ENCODE measurements at places on chromosomes 16 and 17. TPM values are rescaled to one million over a fixed set of nuclear protein-coding genes. Genes with fewer than 3 reads are reported as not detected.

RPS6KB1 gene
- 51.4 TPM for polyA plus RNA-seq

CCL8 gene
- 0.60 TPM for polyA plus RNA-seq

DNA sequence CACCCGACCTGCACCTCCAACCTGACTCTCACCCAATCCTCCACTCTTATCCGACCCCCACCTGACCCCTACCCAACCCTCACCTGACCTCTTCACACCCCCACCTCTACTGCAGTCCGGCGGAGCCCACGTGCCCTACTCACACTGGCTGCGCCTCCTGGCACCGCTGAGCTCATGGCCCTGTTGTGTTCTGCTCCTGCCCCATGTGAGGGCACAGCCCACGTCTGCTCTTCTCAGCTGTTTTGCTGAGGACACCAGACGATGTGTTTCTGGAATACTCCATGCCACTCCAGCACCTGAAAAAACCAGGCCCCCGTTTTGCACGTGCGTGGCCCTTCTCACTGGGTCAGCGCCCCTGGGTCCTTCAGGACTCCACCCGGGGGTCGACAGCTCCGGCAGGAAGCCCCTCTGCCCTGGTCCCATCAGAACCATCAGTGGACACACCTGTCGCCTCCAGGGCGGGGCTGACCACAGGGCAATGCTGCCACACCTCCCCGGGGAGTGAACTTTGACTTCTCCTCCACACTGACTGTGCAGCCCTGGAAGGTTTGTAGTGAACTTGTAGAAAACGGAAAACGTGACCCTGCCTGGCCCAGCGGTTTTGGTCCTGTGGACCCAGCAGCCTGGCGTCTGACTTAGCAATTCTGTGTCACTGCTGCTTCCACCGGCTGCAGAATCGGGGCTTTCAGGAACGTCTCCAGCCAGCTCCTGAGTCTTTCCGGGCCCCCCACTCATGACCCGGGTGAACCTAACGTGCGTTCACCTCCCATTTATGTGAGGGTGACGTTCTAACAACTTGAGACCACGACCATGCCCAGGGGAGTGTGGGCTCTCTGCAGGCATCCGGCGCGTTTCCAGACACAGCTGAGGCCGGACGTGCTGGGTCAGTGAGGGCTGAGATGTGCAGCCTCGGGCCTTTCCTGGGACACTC lies 5.7 kb upstream of the RAB40B start:
- no peak for DNase-seq

- no peak for DNase-seq
Observed at GRCh38 chr16:21179126-21179982, 20.9 kb downstream of the LDAF1 start.

GRCh38 chr17:76252040-76252954 lies 12.0 kb upstream of the RNF157 start:
- no peak for DNase-seq

- DNase-seq, result no peak
Observed at GRCh38 chr17:54524501-54524900, 376.2 kb upstream of the TOM1L1 start.

DNA sequence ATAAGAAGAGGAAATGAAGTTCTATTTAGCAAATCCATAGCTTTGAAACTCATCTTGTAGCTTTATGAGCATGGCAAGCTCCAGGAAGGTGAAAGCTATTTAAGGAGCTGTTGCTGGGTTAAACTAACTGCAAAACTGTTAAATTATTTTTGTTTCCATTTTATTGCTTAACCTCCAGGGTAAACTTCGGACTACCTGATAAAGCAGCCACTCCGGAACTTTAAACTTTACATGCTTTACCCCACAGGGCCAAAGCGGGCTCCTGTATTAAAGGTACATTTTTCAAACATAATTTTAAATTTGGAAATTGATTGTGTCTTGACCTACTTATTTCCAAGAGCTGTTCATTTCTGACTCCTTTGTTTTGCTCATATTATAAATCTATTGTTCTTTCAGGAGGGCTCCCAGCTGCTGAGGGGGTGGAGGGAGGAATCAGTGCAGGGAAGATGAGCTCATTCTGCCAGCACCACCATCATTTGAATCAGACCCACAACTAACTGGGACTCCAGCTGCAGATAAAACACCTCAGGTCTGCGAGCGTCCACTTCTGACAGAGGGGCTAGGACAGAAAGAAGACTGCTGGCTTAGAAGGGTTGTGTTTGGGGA lies 157.9 kb downstream of the IRX3 start:
- DNase-seq, result no peak

DNA sequence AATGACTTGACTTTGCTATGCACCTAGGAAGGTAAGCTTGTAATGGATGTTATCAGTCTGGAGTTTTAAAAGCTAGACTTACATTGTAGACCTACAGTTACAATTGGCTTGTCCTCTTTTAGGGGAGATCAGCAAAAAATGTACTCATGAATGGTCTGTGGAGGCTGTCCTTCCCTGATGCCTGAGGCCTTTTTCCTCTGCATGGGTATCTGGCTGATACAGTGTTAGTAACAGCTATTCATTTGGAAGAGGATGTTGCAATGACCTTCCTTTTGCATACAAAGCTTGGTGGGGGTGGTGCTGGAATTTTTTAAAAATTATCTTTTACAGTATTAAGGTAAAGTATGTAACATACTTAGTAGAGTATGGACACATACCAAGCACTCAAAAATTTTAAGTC lies 525.5 kb downstream of the KIF2B start:
- DNase-seq, result no peak

DNA sequence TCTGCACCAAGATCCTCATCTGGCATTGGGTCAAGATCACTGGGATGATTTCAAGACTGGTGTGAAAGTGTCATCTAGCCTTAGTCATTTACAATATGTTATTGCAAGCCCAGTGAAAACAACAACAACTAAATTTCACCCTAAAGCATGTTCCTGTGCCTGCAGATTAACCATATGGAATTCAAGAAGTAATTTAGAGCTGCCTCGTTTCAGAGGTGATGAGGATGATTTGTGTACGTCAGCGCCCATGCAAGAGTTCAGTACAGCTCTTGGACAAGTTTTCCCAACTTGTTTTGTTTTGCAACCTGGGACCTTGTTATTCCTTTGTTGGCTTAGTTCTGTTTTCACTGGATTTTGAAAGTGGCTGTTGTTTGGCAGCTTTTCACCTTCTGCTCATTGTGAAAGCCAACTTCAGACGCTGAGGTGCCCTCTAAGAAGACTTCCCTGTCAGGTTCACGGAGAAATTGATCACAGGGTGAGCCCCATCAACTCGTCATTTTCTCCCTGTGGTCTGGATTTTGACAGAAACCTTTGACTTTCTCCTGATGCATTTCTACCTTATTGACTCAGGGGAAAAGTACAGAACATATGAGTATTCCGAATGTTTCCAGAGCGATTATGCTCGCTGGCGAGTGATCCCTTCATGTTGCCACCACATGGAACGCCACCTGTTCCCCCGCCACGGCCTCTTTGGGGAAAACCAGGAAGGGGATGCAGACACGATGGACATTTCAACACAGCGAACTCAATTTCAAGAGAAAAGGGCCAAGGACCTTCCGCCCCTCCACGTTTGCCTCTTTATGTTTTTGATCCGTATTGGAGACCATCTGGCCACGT lies 85.6 kb downstream of the FOXL1 start:
- DNase-seq, result no peak

Measured in right lung (tissue), 10 donors.